NCI-H1092 treated with DMSO at 0.1 percent for 48 hours (cell line): ENCODE measurements at places on chromosomes 4 and X.

- DNase-seq, result no peak
Measured at GRCh38 chrX:38850807-38851544, 49.7 kb downstream of the MID1IP1 start.

- no peak for DNase-seq
Measured at GRCh38 chrX:123504630-123505270, 228.1 kb downstream of the THOC2 start.

- no peak for DNase-seq
Measured at GRCh38 chr4:165060938-165061337, 7.3 kb downstream of the TRIM75 start.

GRCh38 chr4:15054541-15054940 is 52.3 kb downstream of the CPEB2 start:
- no peak for DNase-seq

- DNase-seq, result no peak
Measured at GRCh38 chr4:160406263-160406825, 1303.5 kb downstream of the RAPGEF2 start.

- DNase-seq, result no peak
Measured at GRCh38 chrX:148695255-148695654, 194.8 kb downstream of the AFF2 start.

GRCh38 chrX:40094041-40094899 is 3.5 kb downstream of the BCOR start:
- peak; percentile 28 for DNase-seq

- DNase-seq, result no peak
Measured at GRCh38 chr4:88028946-88029345, 21.5 kb downstream of the PKD2 start.

GRCh38 chr4:83054928-83055327 is 19.9 kb downstream of the COPS4 start:
- no peak for DNase-seq

GRCh38 chr4:168604496-168605373 is 107.9 kb downstream of the PALLD start:
- no peak for DNase-seq

GRCh38 chrX:68261060-68261672 is 172.1 kb downstream of the OPHN1 start:
- DNase-seq, result no peak

GRCh38 chrX:22206781-22207180 is 65.9 kb upstream of the CBLL2 start:
- no peak for DNase-seq

- DNase-seq, result no peak
Measured at GRCh38 chr4:151808542-151808941, 47.7 kb upstream of the GATB start.

GRCh38 chr4:140163029-140163810 is 9.2 kb upstream of the MAML3 start:
- DNase-seq, result no peak

DNA sequence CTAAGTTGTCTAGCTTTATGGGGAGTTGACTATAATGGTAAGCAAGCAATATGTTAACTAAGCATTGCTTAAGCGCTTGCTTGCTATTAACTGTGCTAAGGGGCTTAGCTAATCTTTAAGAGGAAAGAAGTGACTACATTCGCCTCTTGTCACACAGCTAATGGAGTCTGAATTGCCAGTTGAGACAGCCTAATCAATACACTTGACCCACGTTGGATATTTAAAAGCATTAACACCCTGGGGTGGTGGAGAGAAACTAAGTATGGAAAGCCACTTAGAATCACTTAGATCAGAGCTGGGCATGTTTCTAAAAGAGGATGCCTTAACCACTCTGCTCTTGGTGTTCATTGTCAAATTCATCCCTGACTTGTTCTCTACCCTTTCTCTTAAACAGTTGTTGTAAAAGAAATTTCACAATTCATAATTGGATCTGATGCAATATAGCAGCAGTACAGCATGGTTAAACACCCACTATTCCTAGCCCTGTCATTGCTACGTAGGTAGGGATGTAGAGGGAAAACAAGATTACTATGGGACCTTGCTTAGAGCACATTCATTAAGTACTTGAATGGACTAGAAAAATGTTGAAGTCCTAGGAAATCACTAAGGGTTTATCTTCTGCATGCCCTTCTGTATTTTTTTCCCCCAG is 3.5 kb downstream of the ZAR1 start:
- DNase-seq, result no peak

- DNase-seq, result no peak
Measured at GRCh38 chr4:189232274-189232673, 708.4 kb upstream of the FRG1 start.
